Body of pancreas (tissue), 4 donors: ENCODE measurements at places on chromosomes 13 and 19.

DNA sequence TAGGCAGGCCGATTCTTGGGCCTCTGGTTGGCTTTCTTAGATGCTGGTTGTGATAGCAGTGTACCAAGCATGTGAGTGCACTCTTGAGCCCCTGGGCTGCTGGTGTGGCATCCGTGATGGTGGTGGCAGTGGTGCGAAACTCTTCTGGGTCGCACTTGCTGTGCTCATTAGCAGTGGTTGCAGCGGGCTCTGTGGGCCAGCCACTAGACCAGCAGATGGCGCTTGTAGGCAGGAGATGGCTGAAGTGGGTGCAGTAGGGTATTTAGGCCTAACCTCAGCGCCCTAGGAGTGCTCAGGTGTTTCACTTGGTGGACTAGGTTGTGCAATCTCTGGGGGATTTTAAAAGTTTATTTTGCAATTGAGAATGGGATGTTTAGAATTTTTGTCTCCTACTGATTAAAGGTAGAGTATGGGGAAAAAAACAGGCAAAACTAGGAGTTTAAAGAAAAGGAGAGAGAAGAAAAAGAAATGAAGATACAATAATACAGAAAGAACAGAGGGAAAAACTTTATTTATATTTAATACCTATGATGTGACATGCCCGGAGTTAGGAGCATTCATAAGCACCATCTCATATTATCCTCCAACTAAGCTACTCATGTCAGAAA is 4.3 kb upstream of the ZNF17 start:
- H3K27ac ChIP-seq: no peak overlapping the region
- no peak overlapping the region for H3K4me3 ChIP-seq
- H3K27me3 ChIP-seq: no peaks in the 10 kb centered on the region
- peaks cover 2% of the 10 kb centered on the region for H3K4me1 ChIP-seq
- peak; percentile 52 for DNase-seq

GRCh38 chr13:98393873-98394272 is 183.0 kb downstream of the STK24 start:
- no peaks in the 10 kb centered on the region for H3K4me1 ChIP-seq
- H3K36me3 ChIP-seq: peaks cover 8% of the 10 kb centered on the region
- no peaks in the 10 kb centered on the region for H3K27me3 ChIP-seq

DNA sequence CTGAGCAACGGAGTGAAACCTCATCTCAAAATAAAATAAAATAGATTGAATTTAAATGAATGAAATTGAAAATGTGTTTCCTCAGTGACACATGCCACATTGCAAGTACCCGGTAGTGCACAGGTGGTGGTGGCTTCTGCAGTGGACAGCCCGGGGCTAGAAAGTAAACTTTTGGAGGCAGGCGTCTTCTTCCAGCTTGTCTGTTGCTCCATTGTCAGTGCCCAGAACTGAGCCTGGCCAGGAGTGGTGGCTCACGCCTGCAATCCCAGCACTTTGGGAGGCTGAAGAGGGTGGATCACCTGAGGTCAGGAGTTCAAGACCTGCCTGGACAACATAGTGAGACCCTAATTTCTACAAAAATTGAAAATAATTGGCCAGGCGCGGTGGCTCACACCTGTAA is 5.7 kb downstream of the MYH14 start:
- no peak for DNase-seq
- no peak overlapping the region for H3K27ac ChIP-seq
- H3K4me3 ChIP-seq: no peak overlapping the region
- H3K36me3 ChIP-seq: no peaks in the 10 kb centered on the region

DNA sequence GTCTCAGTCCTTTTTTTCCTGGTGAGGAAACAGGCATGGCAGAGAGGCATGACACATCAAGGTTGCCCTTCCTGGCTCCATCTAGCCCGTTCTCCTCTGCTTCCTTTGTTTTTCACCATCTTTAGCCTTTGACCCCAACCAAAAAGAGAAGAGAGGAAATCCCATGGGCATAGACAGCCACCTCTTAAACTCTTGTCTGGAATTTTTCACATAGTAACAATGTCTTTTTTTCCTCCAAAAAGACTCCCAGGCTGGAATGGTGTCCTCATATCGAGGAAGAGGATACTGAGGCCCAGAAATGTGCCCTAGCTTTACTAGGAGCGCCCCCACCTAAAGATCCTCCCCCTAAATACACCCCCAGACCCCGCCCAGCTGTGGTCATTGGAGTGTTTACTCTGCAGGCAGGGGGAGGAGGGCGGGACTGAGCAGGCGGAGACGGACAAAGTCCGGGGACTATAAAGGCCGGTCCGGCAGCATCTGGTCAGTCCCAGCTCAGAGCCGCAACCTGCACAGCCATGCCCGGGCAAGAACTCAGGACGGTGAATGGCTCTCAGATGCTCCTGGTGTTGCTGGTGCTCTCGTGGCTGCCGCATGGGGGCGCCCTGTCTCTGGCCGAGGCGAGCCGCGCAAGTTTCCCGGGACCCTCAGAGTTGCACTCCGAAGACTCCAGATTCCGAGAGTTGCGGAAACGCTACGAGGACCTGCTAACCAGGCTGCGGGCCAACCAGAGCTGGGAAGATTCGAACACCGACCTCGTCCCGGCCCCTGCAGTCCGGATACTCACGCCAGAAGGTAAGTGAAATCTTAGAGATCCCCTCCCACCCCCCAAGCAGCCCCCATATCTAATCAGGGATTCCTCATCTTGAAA is at the start of gene GDF15:
TSS of gene GDF15 (plus strand) at position 484 of the 868 bp plus-strand sequence. CDS start at position 516, 32 bp downstream.
- peak; percentile 94 for DNase-seq
- H3K4me1 ChIP-seq: peaks cover 62% of the 10 kb centered on the region
- H3K27ac ChIP-seq: peak within 1 kb of the TSS; percentile 74
- H3K36me3 ChIP-seq: no peaks in the 10 kb centered on the region
- H3K27me3 ChIP-seq: no peaks in the 10 kb centered on the region

DNA sequence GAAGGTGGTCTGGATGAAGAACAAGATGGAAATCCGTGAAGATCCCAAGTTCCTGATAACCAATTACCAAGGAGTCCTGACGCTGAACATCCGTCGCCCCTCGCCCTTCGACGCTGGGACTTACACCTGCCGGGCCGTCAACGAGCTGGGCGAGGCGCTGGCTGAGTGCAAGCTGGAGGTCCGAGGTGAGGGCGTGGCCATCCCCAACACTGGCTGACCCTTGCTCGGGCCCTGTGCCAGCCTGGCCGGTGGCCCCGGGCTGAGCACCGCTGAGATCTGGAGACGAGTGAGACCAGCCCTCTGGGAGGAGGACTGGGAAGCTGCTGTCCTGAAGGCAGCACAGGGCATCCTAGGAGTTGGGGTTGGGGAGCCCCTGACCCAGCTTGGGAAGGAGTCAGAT is 12.0 kb upstream of the EMC10 start:
- no peaks in the 10 kb centered on the region for H3K4me1 ChIP-seq
- H3K36me3 ChIP-seq: no peaks in the 10 kb centered on the region
- no peak overlapping the region for H3K4me3 ChIP-seq
- DNase-seq: no peak

DNA sequence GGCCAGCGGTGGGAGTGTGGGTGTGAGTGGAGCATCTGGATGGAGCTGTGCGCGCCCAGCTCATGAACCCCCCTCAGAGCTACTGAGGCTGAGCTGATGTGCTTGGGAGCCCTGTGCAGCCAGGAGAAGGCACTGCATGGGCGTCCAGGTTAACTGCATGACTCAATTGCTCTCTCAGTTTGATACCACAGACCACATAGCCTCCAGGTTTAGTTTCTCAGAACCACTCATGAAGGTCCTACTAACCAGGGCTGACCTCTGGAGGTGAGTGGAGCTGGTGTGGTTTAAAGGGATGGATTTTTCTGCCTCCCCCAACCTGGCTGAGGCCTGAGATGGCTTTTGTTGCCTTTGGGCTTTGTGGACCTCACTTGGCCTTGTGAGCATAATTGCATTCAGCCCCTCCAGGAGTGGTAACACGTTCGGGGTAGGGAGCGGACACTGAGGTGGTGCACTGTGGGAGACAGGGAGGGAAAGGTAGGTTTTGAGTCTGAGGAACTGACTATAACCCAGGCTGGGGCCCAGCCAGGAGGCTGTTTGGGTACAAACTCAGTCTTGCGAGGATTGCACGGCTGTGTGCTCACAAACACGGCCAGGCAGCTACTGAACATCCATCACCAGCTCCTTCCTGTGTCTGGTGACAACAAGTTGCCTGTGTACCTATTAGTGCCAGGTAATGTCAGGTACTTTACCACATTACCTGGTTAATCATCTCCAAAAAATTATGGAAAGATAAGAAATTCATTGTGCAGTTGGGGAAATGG is 97.5 kb downstream of the RGCC start:
- DNase-seq: no peak
- H3K36me3 ChIP-seq: no peaks in the 10 kb centered on the region
- no peaks in the 10 kb centered on the region for H3K27me3 ChIP-seq
- H3K4me3 ChIP-seq: no peak overlapping the region
- H3K27ac ChIP-seq: no peak overlapping the region
- no peaks in the 10 kb centered on the region for H3K4me1 ChIP-seq

GRCh38 chr13:107466326-107467099 is 748.8 kb downstream of the LIG4 start:
- H3K36me3 ChIP-seq: no peaks in the 10 kb centered on the region
- H3K27me3 ChIP-seq: no peaks in the 10 kb centered on the region
- no peaks in the 10 kb centered on the region for H3K4me1 ChIP-seq

GRCh38 chr13:96552559-96552958 is 441.7 kb downstream of the OXGR1 start:
- no peaks in the 10 kb centered on the region for H3K36me3 ChIP-seq
- no peaks in the 10 kb centered on the region for H3K4me1 ChIP-seq
- no peak overlapping the region for H3K27ac ChIP-seq
- no peaks in the 10 kb centered on the region for H3K27me3 ChIP-seq
- no peak overlapping the region for H3K4me3 ChIP-seq

- no peak overlapping the region for H3K4me3 ChIP-seq
- no peaks in the 10 kb centered on the region for H3K4me1 ChIP-seq
- DNase-seq: no peak
- no peaks in the 10 kb centered on the region for H3K27me3 ChIP-seq
- H3K27ac ChIP-seq: no peak overlapping the region
- H3K36me3 ChIP-seq: no peaks in the 10 kb centered on the region
Observed at GRCh38 chr13:109166804-109167203, 537.4 kb downstream of the MYO16 start.

- H3K4me3 ChIP-seq: no peak overlapping the region
- H3K27ac ChIP-seq: no peak overlapping the region
- no peaks in the 10 kb centered on the region for H3K27me3 ChIP-seq
- H3K36me3 ChIP-seq: no peaks in the 10 kb centered on the region
Observed at GRCh38 chr13:34208336-34208735, 390.4 kb downstream of the RFC3 start.

DNA sequence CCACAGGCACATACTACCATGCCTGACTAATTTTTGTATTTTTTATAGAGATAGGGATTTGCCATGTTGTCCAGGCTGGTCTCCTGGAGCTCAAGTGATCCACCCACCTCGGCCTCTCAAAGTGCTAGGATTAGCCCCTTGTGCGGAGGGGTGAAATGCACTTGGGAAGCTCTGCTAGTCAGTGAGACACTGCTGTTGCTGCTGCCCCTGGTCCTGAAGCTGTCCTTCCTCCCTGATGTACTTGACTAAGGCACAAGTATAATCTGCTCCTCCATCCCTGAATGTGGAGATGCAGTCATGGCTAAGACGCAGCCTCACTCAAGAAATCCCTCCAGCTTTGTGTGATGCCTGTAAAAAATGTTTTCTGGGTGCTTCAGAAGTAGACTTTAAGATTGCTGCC is 124.5 kb downstream of the KCTD15 start:
- H3K27me3 ChIP-seq: no peaks in the 10 kb centered on the region
- H3K36me3 ChIP-seq: no peaks in the 10 kb centered on the region
- no peak for DNase-seq
- H3K4me3 ChIP-seq: no peak overlapping the region
- H3K4me1 ChIP-seq: no peaks in the 10 kb centered on the region
- no peak overlapping the region for H3K27ac ChIP-seq

- H3K36me3 ChIP-seq: no peaks in the 10 kb centered on the region
- H3K27ac ChIP-seq: no peak overlapping the region
- H3K4me3 ChIP-seq: no peak overlapping the region
- peaks cover 40% of the 10 kb centered on the region for H3K4me1 ChIP-seq
Observed at GRCh38 chr19:3514930-3515329, 8.8 kb downstream of the FZR1 start.

- no peak overlapping the region for H3K27ac ChIP-seq
- H3K27me3 ChIP-seq: no peaks in the 10 kb centered on the region
- no peaks in the 10 kb centered on the region for H3K36me3 ChIP-seq
- H3K4me1 ChIP-seq: peaks cover 20% of the 10 kb centered on the region
Observed at GRCh38 chr13:106471957-106472543, 63.4 kb downstream of the EFNB2 start.

GRCh38 chr13:20168396-20168795 is 7.5 kb upstream of the GJA3 start:
- no peaks in the 10 kb centered on the region for H3K36me3 ChIP-seq
- no peak overlapping the region for H3K27ac ChIP-seq
- peaks cover 4% of the 10 kb centered on the region for H3K4me1 ChIP-seq
- no peak overlapping the region for H3K4me3 ChIP-seq

DNA sequence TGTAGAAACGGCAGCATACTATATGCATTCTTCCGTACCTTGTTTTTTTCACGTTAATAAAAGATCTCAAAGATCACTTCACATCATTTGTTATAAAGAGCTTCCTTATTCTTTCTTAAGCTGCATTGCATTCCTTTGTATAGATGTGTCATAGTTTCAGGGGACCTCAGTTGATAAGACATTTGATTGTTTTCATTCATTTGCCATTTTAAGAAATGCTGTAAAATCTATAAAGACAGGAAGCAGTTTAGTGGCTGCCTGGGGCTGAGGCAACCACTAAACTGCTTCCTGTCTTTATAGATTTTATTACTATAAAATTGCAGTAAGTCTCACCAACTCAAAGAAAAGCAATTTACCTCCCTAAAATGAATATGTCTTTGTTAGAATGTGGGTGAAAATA is 59.4 kb downstream of the ZDHHC20 start:
- no peak for DNase-seq
- no peak overlapping the region for H3K27ac ChIP-seq
- H3K4me1 ChIP-seq: no peaks in the 10 kb centered on the region
- no peaks in the 10 kb centered on the region for H3K27me3 ChIP-seq

GRCh38 chr13:73966331-73966730 is 167.9 kb downstream of the KLF12 start:
- no peaks in the 10 kb centered on the region for H3K36me3 ChIP-seq
- H3K4me1 ChIP-seq: no peaks in the 10 kb centered on the region
- no peak overlapping the region for H3K27ac ChIP-seq
- no peak overlapping the region for H3K4me3 ChIP-seq

- H3K27me3 ChIP-seq: no peaks in the 10 kb centered on the region
- DNase-seq: peak; percentile 91
- H3K4me3 ChIP-seq: no peak overlapping the region
- H3K4me1 ChIP-seq: peaks cover 43% of the 10 kb centered on the region
- peak overlapping the region; percentile 99 for H3K27ac ChIP-seq
- H3K36me3 ChIP-seq: peaks cover 3% of the 10 kb centered on the region
Observed at GRCh38 chr19:47225746-47226425, 5.1 kb downstream of the BBC3 start.
